MG63 (cell line): ENCODE measurements at places on chromosomes 1 and 21. TPM values are rescaled to one million over a fixed set of nuclear protein-coding genes. Genes with fewer than 3 reads are reported as not detected.

DNA sequence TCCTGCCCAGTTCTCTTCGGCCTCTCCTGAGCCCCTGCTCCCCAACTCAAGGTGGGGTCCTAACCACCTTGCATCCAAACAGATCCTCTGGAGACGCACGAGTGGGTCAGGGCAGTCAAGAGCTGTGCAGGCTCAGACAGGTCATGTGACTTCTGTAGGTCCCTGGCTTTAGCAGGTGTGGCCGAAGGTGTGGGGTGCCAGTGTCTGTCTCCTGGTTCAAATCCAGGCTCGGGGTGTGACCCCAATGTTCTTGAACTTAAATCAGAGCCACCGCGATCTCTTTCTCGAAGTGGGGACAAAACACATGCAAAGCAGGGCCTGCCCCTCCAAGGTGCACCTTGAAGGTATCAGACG is 27.4 kb upstream of the ECE1 start:
- no peak for DNase-seq

GRCh38 chr1:61028136-61028535 is 54.2 kb upstream of the NFIA start:
- DNase-seq, result no peak

GRCh38 chr1:189970331-189971230 is 507.1 kb downstream of the BRINP3 start:
- no peak for DNase-seq

- DNase-seq, result no peak
Measured at GRCh38 chr1:31768939-31769704, 5.0 kb upstream of the ADGRB2 start.

Gene SAMD11
- 32.7 and 43.5 TPM in 2 replicates for total RNA-seq

Gene CAPN8
- total RNA-seq, result not detected in 2 replicates

Gene DNASE2B
- total RNA-seq, result not detected in 2 replicates

Gene SHC1
- total RNA-seq, result 140 and 175 TPM in 2 replicates
